ENCODE measurements at places on chromosomes 2 and 18.

DNA sequence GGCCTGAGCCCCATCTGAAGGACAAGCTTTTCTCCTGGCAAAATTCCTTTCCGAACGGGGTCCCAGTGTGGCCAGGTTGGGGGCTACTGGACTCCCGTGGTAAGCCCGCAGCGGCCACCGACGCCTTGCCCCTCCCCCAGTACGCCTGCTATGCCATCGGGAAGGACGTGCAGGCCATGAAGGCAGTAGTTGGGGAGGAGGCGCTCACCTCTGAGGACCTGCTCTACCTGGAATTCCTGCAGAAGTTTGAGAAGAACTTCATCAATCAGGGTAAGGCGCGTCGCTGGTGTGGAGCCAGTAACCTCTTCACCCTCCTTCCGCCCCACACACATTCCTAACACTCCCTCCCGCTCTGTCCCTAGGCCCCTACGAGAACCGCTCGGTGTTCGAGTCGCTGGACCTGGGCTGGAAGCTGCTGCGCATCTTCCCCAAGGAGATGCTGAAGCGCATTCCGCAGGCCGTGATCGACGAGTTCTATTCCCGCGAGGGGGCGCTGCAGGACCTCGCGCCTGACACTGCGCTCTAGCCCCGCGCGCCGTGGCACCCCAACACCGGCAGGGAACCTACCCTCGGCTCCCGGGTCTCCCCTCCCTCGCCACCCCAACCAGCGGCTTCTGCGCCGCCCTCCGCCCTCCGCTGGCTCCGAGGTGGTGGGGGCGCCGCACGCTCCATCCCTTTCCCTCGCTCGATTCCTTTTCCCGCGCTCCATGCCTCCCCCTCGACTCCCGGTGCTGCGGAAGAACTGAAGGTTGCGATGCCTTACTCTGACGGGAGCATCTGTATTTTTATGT lies 13.6 kb upstream of the ANKRD53 start:
- DNase-seq = no peak

DNA sequence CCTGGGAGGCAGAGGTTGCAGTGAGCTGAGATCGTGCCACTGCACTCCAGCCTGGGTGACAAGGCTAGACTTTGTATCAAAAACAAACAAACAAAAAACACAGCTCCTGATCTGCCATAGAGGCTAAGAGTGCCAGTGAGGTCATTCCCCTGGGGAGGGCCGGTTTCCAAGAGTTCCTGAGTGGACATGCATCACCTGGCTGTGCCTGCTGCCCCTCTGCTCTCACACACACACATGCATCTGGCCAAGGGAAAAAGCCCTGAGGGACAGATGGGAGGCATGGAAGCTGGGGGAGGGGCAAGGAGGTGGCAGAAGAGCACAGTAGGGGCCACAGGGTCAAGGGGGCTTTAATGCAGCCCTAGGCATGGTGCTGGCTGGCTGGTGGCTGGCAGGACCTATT lies 60.4 kb downstream of the ZBTB7C start:
- DNase-seq = no peak

- DNase-seq = no peak
Measured at GRCh38 chr2:221605751-221606240, 33.7 kb upstream of the EPHA4 start.

DNA sequence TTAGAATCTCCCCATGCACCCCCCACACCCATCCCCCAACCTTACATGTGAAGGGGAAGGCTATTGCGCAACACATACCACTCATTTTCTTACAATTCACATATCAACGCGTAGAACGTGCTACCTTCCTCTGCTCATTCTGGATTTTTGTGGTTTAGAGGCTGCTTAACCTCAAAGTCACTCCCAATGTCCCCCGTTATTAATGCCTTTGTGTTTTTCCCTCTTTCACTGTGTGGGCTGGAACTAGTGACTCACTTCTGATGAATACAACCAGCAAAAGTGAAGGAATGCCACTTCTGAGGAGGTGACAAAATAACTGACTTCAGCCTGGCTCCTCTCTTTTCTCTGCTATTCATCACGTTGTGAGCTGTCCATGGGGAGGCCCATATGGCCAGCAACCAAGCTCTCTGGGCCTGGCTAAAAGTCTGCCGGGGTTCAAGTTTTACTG lies 342.5 kb upstream of the NXPH2 start:
- no peak for DNase-seq

DNA sequence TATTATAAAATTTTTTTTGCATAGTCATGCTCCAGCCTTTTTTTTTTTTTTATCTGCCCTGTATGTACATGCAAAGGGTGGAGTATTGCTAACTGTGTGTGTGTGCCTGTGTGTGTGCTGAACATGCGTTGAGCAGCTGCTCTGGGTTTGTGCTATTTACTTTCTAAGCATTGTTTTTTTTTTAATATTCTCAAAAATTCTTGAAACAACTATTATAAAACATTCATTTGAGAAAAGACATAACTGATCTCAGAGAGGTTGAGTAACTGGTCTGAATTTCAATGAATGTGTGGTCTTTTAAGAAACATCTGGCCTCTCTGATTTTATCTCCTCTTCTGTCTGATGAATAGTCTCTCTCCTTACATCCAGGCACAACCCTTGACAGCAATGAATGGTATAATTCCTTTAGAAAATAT lies 366.0 kb upstream of the SLC14A2 start:
- no peak for DNase-seq

DNA sequence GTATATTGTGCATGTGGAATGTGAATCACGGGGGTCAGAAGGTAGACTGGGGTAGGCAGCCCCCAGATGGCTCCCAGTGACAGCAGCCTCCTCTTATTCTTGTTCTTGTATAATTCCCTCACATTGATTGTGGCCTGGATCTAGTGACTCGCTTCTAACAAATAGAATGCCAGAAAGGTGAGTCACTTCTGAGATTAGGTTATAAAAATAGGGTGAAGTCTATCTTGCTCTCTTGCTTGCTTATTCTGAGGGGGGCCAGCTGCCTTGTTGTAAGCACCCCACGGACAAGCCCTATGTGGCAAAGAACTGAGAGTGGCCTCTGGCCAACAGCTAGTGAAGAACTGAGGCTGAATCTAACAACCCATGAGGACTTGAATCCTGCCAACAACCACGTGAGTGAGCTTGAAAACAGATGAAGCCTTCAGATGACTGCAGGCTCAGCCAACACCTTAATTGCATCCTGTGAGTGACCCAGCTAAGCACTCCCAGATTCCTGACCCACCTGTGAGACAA lies 15.6 kb upstream of the RMND5A start:
- DNase-seq = no peak

- DNase-seq = no peak
Measured at GRCh38 chr18:5890331-5891183, 4.8 kb downstream of the TMEM200C start.

GRCh38 chr2:181944914-181945291 lies 40.8 kb upstream of the PPP1R1C start:
- no peak for DNase-seq

- no peak for DNase-seq
Measured at GRCh38 chr18:50607378-50607926, 47.6 kb downstream of the MAPK4 start.

GRCh38 chr2:240136671-240137292 lies 677 bp upstream of the COPS9 start:
- no peak for DNase-seq

DNA sequence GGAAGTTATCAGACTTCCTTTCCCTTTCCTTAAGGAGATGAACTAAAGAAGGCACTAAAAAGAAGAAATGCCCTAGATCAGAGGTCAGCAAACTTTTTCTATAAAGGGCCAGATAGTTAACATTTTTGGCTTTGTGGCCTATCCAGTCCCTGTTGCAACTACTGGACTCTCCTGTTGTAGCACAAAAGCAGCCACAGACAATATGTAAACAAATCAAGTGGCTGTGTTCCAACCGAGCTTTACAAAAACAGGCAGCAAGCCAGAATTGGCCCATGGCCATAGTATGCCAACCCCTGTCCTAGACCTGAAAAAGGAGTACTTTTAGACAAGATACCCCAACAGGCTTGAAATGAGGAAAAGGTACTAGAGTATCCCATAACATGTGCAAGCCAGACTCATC lies 10.9 kb downstream of the NHEJ1 start:
- no peak for DNase-seq

GRCh38 chr2:6941299-6942046 lies 24.3 kb downstream of the RNF144A start:
- no peak for DNase-seq

GRCh38 chr18:3171631-3172030 lies 48.1 kb downstream of the MYOM1 start:
- no peak for DNase-seq

DNA sequence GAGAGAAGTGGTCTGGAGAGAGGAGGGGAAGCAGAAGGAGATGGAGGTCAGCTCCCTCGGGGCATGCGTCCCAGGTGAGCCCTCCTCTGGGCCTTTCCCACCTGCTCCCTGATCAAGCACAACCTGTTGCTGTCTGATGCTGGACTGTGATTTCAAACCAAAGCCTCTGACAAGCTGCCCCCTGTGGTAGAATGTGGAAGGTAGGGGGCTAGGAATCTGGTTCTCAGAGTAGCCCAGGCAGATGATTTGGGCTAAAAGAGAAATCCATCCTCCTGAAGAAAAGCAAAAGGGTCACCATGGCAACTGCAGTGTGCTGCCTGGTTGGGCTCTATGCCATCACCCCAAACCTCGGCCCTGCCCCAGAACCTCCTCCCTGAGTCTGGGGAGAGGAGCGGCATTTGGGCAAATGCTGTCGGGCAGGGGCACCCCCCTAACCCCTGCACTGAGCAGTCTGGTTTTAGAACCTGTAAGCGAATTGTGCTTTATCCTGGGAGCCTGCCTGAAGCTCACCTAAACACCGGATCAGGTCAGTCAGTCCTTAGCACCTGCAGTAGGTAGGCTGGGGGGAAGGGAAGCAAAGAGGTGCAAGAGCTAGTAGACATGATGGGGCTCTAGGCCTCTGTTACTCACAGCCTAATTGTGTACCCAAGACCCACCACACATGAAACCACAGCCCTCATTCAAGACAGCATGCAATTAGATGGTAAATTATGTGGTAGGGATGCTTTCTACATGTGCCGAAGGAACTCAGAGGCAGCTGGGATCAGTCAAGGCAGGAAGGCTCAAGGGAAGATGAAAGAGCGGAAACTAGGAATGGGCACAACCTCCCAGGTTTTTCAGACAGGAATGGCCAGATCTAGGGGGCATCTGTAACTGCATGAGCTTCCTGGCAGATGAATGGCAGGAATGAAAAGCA lies 83.5 kb downstream of the DNMT3A start:
- DNase-seq = no peak

- no peak for DNase-seq
Measured at GRCh38 chr18:49638209-49638785, 76.4 kb downstream of the LIPG start.

DNA sequence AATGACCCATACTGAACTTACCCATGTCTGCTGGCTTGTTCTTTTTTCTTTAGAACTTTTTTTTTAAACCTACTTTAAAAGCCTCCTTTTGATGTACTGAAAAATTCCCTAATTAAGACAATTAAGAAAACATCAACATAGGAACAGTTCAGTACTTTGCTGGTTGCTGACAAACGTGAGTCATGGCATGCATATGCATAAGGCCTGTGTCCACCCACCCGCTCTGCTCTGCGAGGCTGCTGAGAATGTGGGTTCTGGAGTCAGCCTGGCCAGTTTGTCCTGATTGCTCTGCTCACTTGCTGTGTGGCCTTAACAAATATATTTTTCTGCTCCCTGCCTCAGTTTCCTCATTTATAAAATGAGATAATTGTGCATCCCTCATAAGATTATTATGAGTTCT lies 27.3 kb downstream of the LAMA3 start:
- no peak for DNase-seq

- DNase-seq = peak; percentile 37
Measured at GRCh38 chr2:26346454-26347053, at the start of gene ADGRF3. Gene ADGRF3 (minus strand): TSS chr2:26346789. CDS start chr2:26346234, 555 bp downstream.

- DNase-seq = no peak
Measured at GRCh38 chr2:172239944-172240590, 137.4 kb upstream of the DLX2 start.

- no peak for DNase-seq
Measured at GRCh38 chr2:96916156-96916630, 46.3 kb upstream of the SEMA4C start.

DNA sequence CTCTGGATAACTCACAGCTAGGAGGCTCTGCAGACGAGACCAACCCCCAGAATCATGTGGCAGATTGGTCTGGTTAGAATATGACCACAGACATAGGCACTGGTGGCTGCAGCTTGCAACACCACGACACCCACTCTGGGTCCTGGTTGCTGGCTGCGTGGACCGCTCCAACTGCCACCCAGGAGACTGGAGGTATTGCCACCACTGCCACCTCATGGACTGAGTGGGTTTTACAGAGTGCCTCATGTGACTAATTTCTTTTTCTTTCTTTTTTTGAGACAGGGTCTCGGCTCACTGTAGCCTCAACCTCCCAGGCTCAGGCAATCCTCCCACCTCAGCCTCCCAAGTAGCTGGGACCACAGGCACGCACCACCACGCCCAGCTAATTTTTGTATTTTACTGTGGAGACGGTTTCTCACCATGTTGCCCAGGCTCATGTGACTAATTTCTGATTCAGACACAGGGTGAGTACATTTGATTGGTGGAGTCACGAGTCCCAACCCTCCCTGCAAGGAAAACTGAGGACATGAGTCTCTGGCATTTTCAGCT lies 29.9 kb upstream of the NT5DC4 start:
- peak; percentile 71 for DNase-seq

GRCh38 chr18:43882358-43883055 lies 605.2 kb upstream of the SYT4 start:
- DNase-seq = no peak

- no peak for DNase-seq
Measured at GRCh38 chr2:98818164-98818563, 87.2 kb upstream of the MGAT4A start.

GRCh38 chr2:45882707-45883602 lies 231.5 kb downstream of the PRKCE start:
- DNase-seq = no peak

DNA sequence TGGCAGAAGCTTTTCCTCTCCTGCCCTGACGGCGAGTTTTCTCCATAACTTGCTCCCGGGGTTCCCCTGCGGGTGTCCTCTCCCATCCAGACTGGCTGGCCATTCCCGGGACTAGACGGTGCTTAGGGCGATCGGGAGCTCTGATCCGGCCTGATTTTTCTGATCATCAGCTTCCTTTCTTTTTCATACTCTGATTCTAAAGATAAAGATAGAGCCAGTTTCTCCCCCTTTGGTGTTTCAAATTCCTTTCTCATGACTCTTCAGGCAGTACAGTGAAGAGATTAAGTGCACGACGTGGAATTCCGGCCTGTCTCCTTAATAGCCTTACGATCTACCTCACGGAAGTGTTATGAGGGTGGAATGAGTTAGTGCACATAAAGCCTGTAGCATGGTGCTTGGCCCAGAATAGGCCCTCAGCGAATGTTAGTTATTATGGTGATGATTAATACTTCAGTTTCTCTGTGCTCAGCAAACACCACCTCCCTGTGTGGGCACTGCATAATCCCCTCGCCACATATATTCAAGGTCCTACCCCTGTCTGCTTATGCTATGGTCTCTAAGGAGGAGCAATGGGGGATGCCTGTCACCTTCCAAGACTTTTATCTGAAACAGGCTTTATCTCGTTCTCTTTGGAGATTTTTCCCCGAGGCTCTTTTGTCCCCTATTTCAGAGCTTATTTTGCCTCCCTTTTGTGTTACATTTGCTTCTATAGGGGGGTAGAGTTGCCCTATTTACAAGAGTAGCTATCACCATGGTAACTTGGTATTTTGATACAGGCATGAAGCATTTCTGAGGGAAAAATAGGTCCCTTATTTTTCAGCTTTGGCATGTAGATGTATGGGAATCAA lies 254.8 kb downstream of the CDH2 start:
- peak; percentile 15 for DNase-seq
